ENCODE measurements at places on chromosomes 5 and 9.
A peak's percentile ranks its signal among the peaks of the same experiment; 100 is the strongest.

DNA sequence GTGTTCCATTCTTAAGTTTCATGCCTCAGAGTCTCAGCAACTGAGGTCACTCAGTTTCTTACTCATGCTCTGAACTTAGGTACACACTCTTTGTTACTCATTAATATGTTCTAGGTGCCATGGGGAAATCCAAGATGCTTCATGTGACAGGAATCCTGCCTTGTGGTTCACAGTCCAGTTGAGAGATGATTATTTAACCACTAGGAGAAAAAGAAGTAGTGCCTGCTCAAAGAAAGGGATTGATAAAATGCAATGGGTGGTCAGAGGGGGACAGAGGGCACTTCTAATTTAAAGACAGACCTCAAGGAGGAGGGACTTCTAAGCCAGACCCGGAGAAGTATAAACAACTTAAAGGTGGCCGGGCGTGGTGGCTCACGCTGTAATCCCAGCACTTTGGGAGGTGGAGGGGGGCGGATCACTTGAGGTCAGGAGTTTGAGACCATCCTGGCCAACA lies 69.0 kb downstream of the UGCG start:
- DNase-seq, result peak; percentile 98

- DNase-seq, result no peak
Measured at GRCh38 chr9:14935964-14936363, 25.7 kb upstream of the FREM1 start.

DNA sequence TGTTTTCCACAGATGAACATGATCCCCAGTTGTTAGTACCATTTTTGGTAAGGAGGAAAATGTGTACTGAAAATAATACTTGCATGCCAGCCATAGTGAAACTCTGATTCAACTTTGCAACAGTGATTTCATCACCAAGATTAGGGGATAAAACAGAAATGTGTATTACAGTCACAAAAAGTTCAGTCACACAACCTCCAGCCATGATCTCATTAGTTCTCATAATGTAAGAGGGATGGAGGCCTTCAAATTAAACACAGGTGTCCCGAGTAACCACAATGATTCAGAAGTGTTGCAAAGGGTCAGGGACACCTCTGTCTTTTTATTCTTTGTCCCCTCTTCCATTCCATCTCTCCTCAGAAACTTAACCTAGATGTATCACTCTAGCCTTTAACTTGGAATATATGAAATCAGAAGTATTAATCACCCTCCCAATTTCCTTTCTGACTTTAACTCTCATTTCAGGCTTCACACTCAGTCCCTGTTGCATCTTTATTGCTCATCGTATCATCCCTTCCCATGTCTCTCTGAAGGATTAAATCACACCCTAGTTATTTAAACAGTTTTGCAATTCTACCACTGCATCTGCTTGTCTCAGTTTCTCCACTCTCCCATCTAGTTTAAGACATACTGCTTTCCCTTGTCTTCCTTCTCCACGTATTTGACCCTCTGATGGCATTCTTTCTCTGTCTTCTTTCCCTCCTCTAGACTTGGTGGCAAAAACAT lies 291.2 kb downstream of the ADAMTS6 start:
- DNase-seq, result peak; percentile 99

GRCh38 chr5:158451203-158451992 lies 592.5 kb upstream of the CLINT1 start:
- DNase-seq, result peak; percentile 38

DNA sequence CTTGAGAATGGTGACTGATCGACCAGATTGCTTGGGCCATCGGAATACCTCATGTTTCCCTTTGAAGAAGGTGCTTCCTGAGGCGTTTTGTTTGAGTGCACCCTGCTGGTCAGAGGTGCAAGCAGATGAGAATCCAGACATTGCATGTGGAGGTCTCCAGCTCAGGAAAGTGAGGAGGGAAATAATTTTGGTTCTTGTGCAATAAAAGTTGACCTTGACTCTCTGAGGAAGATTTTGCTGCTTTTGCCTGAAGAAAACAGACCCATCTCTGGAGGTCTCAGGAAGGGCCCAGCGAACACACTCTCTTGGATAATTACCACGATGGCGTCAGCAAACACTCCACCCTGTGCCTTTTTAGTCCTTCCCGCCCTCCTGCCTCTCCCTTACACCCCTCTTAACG lies 69.7 kb downstream of the GRAMD2B start:
- no peak for DNase-seq

All from HCEC 1CT (cell line).